ENCODE measurements at places on chromosomes 16 and 17.

DNA sequence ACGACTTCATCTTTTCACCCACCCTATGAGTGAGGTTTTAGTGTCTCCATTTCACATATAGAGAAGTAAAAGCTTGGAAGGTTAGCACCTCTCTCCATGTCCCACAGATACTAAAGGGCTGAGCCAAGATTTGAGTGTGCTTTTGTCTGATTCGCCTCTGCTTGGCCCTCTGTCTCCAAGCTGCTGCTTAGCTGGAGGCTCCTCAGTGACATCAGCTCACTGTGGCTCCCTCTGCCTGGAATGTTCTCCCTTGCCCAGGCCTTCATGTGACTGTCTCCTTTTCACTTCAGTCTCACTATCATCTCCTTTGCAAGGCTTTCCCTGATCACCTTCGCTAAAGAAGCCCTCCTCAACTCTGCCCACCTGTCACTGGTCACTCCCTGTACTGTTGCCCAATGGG, 84.5 kb upstream of the HSBP1 start:
- DNase-seq, result no peak

- no peak for DNase-seq
Observed at GRCh38 chr17:38379448-38379847, 27.8 kb downstream of the SOCS7 start.

- DNase-seq, result no peak
Observed at GRCh38 chr17:48970865-48971687, 2.7 kb upstream of the GIP start.

DNA sequence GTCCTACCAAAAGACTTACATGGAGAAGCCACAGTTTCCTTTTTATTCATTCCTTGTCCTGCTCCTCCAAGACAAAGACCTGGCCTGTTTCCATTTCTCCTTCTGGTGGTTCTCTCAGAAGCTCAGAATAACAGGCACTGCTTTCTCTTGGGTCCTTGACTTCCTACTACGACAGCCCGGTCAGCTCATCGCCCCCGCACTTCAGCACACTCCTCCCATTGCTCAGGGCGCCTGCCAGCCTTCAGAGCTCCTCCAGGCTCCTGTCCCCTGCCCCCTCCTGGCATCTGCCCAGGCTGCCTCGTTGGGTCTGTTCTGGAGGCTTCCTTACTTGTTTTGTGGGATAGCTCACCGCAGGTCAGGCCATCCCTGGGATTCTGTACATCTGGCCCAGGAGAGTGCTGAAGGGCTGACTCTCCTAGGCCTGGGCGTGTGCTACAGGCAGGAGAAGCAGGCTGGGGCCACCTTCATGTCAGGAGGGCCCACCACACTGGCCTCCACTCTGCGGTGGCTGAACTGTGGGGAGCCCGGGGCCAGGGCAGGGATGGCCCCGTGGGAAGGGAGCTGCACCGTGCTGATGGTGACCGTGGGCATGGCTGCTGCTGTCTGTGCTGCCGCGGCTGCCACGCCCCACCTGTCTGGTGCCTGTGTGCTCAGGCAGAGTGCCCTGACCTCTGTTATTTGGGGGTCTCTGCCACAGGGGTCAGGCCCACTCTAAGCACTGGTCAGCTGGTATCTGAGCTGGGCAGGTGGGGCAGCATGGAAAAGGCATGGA, 17.7 kb downstream of the TCF25 start:
- DNase-seq, result no peak

DNA sequence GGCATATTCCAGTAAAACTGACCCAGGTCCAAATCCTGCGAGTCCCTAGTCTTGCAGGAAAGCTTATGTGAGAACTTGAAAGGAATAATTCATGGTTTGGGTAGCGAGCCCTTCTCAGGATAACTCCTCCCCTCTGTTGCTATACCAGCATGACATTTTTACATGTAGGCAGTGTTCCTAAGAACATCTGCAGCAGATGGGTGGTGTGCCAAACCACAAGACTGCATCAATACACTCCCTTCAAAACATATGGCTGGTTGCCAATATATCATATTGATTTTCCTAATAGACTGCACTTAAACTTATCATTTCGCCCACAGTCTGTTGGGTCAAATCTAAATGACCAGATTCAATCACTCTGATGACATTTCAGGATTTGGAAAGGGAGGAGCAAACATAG, 19.9 kb downstream of the PSME3IP1 start:
- DNase-seq, result no peak

GRCh38 chr17:30780343-30780742, 44.1 kb downstream of the CRLF3 start:
- DNase-seq, result peak; percentile 17

DNA sequence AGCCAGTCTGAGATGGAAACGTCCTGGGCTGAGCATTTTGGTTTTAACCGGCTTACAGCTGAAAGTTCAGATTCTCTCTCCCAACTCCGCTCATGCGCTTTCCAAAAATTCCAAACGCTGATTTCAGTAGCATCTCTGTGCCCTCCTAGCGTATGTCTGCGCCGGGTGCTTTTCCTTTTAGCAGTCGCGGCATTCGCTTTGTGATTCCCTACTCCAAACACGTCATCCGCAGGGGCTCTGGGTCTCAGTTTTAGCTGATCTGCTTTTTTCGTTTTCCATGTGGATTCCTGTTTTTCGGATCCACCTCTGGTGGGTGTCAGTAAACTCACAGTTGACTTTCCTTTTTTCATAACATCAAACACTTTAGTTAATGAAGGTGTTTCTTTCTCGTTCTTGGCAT, 22.1 kb upstream of the TVP23A start:
- no peak for DNase-seq

DNA sequence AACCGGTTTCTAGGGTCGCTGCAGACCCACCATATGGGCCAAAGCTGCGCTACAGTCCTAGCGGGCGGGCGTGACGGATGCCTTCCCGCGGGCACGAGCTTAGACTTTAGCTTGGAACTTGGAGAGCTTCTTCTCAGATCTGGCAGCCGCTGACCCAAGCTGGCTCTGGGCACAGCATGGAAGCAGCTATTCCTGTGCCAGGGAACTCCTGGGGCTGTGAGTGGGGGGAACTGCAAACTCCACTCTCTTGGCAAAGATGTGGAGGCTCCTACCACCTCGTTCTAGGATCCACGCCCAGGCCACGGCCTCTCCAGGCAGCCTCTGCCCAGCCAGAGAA, 8.8 kb downstream of the FAAP100 start:
- no peak for DNase-seq

DNA sequence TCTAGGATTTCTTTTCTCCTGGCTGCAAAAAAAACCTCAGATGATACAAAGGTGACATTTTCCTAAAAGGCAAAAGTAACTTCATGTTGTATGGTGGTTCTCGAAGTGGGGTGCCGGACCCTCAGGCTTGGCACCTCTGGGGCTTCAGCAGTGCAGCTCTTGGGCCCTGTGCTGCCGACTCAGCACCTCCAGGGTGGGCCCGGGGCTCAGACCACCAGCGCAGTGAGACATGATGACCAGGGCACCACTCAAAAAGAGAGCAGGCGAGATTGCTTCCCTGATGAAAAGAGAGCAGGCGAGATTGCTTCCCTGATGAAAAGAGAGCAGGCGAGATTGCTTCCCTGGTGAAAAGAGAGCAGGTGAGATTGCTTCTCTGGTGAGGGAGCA, 98.7 kb upstream of the ZNF750 start:
- DNase-seq, result no peak

GRCh38 chr17:77300016-77300686, 159.4 kb downstream of the SEC14L1 start:
- DNase-seq, result no peak

GRCh38 chr16:13005721-13006247, 104.4 kb downstream of the SHISA9 start:
- DNase-seq, result no peak

DNA sequence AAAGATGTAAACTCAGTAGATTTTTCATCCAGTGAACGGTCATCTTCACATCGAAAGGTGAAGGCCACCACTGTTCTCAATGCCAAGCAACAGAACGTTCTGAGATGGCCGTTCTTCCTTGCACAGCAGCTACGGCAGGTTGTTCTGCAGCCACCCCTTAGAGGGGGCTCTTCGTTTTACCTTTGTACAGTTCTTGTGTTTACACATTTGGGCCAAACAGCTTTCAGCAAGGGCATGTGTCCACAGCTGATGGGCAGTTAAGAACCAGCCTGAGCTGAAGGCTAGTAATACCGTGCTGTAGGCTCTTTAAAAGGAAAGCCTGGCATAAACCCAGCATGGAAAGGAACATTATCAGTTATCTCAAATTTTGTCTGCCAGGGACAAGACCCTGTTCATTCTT, 15.9 kb downstream of the PLD6 start:
- no peak for DNase-seq

DNA sequence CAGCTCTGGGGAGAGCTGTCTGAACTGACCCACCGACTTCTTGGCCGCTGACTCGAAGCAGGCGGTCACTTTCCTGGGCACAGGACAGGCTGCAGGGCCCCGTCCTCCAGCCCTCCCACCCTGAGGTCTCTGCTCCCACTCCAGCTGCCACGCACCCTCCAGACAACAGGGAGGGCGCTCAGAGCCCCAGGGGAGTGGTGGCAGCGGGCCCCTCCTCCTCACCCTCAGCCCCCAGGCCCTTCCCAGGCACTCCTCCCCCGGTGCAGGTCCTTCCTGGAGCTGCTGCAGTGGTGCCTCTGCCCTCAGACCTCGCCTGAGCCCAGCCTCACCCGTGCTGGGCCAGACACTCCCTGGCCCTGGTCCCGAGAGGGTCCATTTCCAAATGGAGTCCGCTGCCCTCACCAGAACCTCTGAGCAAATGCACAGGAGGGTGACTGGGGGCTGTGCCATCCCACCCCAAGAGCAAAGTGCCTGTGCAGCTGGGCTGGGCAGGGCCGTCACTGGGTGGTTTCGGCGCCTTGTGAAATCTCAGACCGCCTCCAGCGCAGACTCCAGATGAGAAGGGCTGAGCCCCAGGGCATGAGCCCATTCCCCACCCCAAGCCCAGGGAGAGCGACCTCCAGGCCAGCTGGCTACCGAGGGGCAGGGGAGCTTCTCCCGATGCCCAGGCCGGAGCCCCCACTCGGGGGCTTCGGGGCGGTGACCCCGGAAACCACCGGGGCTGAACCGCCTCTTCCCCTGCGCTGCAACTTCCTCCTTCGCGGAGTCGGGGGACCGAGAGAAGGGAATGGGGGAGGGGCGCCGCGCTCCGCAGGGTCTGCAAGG, 717 bp downstream of the CYBA start:
- peak; percentile 38 for DNase-seq

DNA sequence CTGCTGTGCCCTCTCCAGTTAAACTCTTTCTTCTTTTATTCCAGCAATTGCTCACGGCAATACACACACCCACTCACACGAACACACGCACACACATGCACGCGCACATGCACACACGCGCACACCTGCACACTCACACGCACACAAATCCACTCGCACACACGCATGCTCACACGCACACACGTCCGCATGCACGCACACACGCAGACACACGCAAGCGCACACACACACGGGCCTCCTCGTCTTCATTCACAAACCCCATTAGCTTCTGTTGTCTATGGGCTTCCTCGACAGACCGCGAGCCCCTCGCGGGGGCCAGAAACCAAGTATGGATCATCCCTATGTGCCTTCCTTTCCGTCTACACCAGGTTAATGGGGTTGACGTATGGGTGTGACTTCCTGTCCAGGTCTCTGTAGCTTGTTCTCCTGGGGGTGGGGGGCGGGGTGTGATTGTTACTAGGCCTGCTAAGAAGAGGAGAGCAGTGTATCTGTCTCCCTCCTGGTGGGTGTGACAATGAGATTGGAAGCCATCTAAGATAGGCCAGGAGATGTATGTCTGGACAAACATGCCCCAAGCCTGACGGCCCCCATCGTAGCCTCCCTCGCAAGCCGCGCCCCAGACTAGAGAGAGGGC, 670 bp upstream of the CTF1 start:
- no peak for DNase-seq

DNA sequence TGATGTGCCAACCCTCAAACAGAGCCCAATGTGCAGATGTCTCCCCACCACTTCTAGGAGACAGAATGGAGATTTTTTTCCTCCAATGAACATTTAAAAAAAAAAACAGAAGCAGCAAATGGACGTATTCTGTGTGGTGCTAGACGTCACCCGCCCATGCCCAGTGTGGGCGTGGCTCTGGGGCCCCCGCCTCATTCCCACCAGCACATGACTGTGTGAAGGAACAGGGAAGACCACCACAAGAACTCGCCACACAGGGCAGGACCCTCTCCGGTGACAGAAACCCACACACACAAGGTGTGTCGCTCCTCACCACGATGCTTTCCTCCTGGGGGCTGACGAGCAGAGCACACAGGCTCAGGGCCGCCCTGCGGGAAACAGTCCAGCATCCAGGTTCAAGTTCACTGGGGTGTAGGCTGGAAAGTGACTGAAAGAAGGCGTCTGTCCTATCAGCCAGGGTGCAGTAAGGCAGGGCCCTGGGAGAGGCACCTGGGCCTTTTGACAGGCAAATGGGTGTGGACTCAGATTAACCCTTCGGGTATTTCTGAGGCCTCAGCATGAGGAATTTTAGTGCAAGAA, 53.5 kb downstream of the KLHDC4 start:
- no peak for DNase-seq

DNA sequence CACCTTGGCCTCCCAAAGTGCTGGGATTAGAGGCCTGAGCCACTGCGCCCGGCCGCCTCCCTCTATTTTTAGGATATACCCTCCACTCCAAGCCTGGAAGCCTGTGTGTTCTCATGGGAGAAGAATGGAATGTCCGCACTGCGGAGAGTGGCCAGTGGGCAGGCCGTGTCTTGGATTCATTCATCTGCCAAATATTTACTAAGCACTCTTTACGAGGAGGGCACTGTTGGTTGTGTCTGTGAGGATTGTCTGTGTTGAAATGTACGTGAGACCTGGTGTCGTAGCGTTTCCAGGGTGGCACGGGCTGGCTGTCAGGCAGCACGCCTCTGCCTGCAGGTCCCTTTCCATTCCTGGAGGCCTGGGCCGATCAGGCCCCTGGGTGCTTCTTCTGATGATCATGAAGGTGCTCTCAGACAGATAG, 19.2 kb downstream of the PGS1 start:
- no peak for DNase-seq

- no peak for DNase-seq
Observed at GRCh38 chr17:72175787-72176515, 55.1 kb downstream of the SOX9 start.

DNA sequence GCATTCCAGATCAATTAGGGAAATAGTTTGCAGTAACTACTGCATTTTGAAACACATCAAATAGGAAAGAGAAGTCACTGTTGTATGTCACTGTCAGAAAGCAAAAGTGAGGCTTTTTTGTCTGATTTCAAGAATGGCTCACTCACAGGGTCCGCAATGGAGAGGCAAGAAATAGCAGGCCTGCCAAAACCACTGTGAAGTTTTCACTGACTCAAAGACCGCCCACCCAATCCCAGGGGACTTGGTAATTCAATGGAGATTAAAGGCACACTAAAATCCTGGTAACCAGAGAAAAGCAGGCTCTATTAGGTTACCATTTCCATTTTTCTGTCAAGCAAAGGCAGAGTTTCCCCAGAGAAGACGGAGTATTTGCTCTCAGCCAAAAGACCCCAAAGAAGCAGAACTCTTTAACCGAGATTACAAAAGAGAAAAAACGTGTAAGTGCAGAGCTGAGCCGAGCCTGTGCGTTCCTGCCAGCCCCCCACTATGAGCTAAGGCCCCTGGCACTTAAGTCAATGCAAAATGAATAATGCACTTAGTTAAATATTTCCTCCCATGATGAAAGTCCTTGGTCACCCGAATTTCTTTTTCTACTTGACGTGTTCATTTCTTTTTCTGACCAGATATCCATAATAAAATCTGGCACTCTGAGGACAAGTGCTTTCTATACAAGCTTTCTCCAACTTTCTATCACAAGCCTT, 57.0 kb downstream of the FOXL1 start:
- no peak for DNase-seq
